AG10803 (cell line): ENCODE measurements at places on chromosomes 3 and 15.
A peak's percentile ranks its signal among the peaks of the same experiment; 100 is the strongest.

DNA sequence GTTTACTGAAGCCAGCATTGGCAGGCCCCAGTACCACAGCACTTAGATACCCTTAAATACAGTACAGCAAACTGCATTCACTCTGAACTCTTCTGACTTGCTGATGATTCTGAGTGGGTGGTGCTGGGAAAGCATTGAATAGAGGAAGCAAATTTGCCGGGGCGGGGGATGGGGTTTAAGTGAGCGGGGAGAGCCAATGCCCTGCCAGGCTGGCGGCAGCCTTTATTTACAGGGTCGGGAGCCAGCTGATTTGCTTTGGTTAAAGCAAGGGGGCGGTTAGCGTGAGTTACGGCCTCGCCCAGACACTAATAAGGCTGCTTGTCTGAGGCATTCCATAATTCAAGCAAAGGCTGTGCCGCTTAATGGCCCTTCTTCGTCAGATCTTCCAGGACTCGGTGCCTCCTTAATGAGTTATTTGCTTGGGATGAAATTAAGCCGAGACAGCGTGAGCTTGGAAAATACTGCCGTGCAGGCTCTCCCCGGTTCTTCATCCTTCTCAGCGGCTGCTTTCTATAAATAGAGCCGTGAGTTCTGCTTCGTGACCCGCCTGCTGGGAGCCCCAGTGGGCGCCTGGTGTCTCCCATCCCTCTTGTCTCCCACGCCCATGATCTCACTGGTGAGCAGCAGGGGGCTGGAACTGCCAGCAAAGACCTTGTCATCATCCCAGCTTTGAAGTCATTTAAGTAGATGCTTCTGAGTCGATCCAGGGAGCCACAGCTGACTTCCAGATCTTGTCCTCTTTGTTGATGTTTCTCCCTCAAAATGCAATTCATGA, 25.8 kb downstream of the SPSB4 start:
- peak; percentile 25 for DNase-seq

DNA sequence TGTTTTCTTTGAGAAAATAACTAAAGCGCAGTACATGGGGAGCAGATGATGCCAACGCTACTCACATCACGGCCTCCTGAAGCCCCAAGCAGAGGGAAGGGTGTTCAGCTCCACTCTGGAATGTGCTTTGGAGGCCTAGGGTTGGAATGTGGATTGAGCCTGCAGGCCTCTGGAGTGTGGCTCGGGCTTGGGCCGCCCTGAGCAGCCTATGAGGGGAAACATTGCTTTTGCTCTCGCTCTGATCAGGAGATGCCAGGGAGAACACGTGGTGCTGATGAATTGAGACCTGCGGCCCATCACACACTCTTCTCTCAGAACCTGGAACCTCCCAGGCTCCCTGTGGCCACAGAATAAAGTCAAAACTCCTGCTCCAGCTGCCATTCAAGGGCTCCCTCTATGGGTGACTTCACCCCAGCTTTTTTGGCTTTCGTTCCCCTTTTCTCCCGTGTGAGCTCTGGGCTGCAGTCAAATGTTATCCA, 23.3 kb downstream of the CCDC13 start:
- peak; percentile 24 for DNase-seq

DNA sequence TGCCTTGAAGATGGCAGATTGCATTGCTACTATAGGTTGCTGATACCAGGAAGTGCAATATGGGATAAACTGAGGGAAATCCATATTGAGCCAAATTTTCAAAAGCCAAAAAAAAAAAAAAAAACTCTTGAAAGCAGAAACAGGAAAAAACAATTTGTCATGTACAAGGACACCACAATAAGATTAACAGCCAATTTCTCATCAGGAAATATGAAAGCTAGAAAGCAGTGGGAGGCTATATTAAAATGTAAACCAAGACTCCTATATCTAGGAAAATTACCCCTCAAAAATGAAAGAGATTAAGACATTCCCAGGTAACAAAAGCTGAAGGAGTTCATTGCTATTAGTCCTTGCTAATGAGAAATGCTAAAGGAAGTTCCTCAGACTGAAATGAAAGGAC, 462.8 kb upstream of the DPH6 start:
- no peak for DNase-seq

- DNase-seq = no peak
Measured at GRCh38 chr3:46811615-46812236, 51.5 kb downstream of the MYL3 start.

DNA sequence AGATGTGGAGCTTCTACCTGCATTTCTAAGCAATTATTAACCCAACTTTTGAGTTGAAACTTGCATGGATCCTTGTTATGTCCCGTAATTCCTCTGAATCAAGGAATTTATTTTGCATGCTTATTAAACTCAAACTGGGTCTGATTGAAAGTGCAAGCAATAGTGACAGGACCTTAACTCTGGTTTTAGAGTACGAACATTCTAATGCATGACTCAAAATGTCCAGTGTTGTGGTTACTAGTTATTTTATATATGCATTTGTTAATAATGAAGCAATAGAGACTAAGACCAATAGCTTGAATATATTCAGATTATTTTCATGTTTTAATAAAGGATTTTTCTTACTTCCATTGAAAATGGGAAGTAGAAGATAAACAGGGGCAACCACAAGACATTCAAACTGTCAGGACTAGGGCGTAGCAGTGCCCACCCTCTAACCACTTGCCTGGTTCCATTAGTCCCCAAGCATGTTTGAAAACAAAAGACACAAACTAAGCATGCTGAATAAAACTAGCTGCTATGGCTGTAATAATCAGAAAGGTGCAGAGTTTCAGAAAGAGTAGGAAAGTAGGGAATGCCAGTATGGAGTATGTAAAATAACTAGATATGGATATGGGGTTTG, 28.1 kb downstream of the OIP5 start:
- no peak for DNase-seq

DNA sequence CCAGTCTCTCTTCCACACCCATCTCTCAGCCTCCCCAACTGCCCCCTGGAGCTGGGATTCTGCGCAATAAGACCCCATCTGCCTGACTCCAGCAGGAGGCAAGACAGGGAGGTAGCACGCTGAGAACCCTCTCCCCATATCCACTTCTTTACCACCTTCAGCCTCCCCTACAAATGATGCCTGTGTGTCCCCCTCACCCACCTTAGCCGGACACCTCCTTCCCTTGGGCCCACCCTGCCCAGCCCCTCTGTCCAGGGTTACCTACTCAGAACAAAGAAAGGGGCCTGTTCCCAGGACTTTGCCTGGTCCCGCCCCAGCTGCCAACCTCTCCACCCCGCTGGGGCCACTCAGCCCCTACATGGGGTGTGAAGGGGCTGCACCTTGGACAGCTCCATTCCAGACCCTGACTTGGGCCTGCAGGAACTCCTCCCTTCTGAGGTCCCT, 40.8 kb upstream of the ATP2B2 start:
- no peak for DNase-seq

GRCh38 chr15:28044121-28044672, 54.9 kb downstream of the OCA2 start:
- DNase-seq = no peak

DNA sequence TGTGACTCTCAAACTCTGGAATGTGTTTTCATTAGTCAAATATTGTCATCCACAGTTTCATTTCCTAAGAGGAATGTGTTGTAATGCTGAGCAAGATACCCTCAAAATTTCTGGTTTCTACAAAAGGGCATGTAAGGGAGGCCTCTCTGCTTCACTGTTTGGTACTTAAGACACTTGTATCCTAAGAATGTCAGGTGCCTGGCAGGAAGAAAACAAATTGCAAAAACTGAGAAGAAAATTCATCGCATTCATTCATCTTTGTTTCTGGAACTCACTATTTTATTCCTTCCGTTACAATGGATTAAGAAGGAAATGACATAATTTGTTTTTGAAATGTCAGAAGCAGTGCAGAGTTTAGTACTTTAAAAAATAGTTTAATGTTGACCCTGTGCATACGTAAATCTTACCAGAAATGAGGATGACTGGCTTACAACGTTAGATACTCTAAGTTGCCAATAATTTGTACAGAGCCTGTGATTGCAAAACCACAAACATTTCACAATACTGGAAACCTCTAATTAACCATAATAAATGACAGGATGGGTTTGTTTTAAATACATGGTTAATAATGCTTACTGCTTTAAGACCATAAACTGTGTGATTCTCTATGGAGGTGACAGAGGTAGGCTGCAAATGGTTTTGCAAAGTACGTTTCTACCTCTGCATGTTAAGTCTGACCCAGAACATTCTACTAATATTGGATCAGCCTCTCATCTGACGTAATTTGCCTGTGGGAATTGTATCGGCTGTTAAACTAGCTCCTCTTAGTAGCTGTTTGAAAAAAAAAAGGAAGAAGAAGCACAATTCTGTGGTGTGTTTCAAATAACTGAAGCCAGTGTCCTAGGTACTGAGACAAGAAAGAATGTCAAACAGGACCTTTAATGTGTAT, 477.8 kb downstream of the RBMS3 start:
- peak; percentile 92 for DNase-seq

- peak; percentile 33 for DNase-seq
Measured at GRCh38 chr3:191066669-191067068, 132.4 kb upstream of the OSTN start.

DNA sequence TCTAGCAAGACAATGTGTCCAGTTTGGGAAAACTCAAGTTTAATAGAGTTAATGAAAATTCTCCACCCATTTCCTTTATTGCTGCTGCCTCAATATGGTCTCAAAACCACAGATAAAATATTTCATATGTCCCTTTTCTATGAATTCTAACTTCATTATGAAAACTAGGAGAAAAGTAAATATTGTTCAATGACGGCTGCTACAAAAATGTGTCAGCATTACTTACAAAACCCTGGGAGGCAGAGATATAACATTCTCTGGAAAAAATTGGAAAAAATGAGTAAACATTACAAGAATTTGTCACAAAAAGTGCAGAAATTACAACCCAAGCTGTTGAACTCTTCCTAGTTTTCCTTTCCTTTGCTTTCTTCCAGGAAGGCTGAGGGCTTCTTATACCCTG, 22.2 kb upstream of the FBN1 start:
- peak; percentile 79 for DNase-seq

- DNase-seq = no peak
Measured at GRCh38 chr3:18425641-18426257, 610 bp upstream of the SATB1 start.

- peak; percentile 72 for DNase-seq
Measured at GRCh38 chr15:88341006-88341405, 84.5 kb upstream of the NTRK3 start.

GRCh38 chr3:58293516-58293915, 12.5 kb upstream of the RPP14 start:
- DNase-seq = no peak

GRCh38 chr3:162521669-162522068, 1025.1 kb downstream of the OTOL1 start:
- no peak for DNase-seq

- no peak for DNase-seq
Measured at GRCh38 chr3:141045849-141046248, 5.3 kb upstream of the SPSB4 start.

DNA sequence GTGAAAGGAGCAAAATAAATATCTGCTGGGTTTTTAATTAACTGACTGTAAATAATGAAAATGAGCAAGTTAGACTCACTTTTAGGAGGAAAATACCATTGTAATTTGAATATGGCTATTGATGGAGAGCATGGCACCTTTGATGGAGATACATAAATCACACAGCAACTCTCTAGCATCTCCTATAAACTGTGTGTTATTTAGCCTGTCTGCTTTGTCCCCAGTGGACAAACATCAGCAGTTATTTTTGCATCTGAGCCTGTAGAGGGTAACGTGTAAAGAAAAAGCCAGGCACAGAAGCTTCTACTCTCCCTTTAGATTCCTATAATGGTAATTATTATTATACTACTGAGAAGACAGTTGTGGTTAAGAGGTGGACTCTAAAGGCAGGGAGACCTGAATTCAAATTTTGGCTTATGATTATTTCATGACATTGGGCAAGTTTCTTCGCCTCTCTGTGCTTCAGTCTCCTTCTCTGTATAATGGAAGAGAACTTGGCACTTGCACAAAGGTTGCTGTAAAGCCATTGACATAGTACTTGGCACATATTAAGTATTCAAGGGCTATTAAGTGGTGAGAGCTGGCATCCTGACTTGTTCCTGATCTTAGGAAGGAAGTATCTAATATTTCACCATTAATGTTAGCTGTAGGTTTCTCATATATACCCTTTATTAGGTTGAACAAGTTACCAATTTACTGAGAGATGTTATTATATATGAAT, 289.5 kb upstream of the TRIM42 start:
- no peak for DNase-seq

GRCh38 chr3:111315930-111316587, 225.9 kb upstream of the CD96 start:
- DNase-seq = peak; percentile 71

- no peak for DNase-seq
Measured at GRCh38 chr3:112416391-112417212, 82.7 kb downstream of the BTLA start.

DNA sequence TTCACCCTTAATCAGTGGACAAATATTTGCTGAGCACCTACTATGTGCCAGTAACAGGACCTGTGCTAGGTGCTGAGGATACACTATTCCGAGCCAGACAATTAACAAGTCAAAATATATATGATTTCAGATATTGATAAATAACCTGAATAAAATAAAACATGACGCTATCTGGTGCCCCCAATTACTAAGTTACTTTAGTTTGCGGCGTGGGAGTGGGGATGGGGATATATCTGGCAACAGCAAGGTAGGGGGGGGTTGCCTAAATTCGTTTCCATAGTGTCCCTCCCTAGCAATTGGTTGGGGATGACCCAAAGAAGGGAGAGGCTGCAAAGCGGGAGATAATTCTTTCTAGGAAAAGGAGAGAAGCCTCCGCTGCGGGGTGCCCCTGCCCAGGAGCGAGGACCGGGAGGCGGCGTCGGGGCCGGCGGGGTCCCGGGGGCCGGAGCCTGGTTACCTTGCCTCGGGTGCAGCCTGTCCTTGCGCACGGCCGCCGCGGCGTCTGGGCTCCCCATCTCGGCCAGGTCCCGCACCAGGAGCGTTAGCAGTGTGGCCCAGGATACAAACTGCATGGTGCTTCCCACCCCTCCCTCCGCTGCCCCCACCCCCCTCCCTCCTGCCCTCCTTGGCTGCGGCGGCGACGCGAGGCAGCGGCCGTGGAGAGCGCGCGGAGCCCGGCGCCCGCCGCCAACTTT, 567 bp downstream of the ADAMTS9 start:
- DNase-seq = no peak

- no peak for DNase-seq
Measured at GRCh38 chr3:78858910-78859309, 908.9 kb downstream of the ROBO1 start.

- no peak for DNase-seq
Measured at GRCh38 chr15:64690008-64690407, 85.4 kb downstream of the RBPMS2 start.

GRCh38 chr3:106032479-106032878, 163.7 kb upstream of the CBLB start:
- no peak for DNase-seq

GRCh38 chr15:48029642-48030041, 91.1 kb upstream of the SLC24A5 start:
- DNase-seq = no peak

- DNase-seq = no peak
Measured at GRCh38 chr3:179309225-179310078, 13.4 kb upstream of the ZNF639 start.
